ENCODE measurements at places on chromosomes 4 and X. TPM values are rescaled to one million over a fixed set of nuclear protein-coding genes. Genes with fewer than 3 reads are reported as not detected.

SHROOM4 gene
- polyA plus RNA-seq: 0.65 TPM

NDST4 gene
- not detected for polyA plus RNA-seq

RPS3A gene
- polyA plus RNA-seq: 337 TPM

THOC2 gene
- 10.6 TPM for polyA plus RNA-seq

- no peaks in the 10 kb centered on the region for H3K27me3 ChIP-seq
- no peak overlapping the region for H3K27ac ChIP-seq
- no peaks in the 10 kb centered on the region for H3K36me3 ChIP-seq
- DNase-seq: no peak
- no peak overlapping the region for H3K4me3 ChIP-seq
Measured at GRCh38 chr4:150002561-150002960, 75.7 kb upstream of the DCLK2 start.

DNA sequence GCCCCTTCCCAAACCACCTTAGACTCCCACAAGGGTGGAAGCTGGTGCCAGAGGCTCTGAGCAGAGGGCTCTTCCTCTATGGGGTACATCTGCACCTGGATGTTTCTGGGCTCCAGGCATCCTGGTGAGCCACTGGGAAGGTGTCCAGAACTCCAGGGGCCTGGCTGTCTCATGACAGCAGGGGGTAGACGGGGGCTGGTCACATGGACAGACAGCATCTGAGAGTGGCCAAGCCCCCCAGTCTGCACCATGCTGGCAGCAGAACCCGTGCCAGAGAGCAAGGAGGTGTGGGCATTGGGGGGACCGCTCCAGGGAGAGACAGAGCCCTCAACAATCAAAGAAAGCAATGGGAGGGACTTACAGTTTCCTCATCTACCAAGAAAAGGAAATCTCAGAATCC lies 39.5 kb downstream of the ZFYVE28 start:
- no peak overlapping the region for H3K4me3 ChIP-seq
- H3K27me3 ChIP-seq: no peaks in the 10 kb centered on the region
- no peak overlapping the region for H3K27ac ChIP-seq
- no peak for DNase-seq

DNA sequence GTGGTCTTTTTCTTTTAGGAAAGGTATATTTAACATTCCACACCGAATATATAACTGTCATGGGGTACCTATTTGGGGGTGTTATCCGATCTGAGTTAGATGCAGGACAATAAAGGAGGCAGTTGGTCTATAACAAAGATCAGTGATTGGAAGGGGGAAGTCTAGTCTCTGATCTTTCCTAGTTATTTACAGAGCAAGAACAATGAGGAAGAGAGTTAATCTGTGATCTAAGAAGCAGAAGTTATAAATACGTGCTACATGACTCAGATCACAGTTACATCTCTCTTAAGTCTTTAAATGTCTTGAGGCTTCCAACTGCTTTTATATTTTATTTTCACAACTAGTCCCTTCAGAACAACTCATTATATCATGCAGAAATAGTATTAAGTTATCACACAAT lies 33.2 kb upstream of the ARMCX4 start:
- no peak overlapping the region for H3K4me3 ChIP-seq
- no peak for DNase-seq
- no peaks in the 10 kb centered on the region for H3K36me3 ChIP-seq
- no peaks in the 10 kb centered on the region for H3K27me3 ChIP-seq
- H3K27ac ChIP-seq: no peak overlapping the region
- no peaks in the 10 kb centered on the region for H3K4me1 ChIP-seq

GRCh38 chr4:138235419-138235952 lies 6.7 kb downstream of the SLC7A11 start:
- H3K36me3 ChIP-seq: no peaks in the 10 kb centered on the region
- no peaks in the 10 kb centered on the region for H3K27me3 ChIP-seq
- no peak overlapping the region for H3K27ac ChIP-seq

- no peak for DNase-seq
- no peaks in the 10 kb centered on the region for H3K4me1 ChIP-seq
- no peak overlapping the region for H3K27ac ChIP-seq
- H3K27me3 ChIP-seq: no peaks in the 10 kb centered on the region
- H3K36me3 ChIP-seq: no peaks in the 10 kb centered on the region
Measured at GRCh38 chr4:147219145-147219544, 261.8 kb upstream of the EDNRA start.

DNA sequence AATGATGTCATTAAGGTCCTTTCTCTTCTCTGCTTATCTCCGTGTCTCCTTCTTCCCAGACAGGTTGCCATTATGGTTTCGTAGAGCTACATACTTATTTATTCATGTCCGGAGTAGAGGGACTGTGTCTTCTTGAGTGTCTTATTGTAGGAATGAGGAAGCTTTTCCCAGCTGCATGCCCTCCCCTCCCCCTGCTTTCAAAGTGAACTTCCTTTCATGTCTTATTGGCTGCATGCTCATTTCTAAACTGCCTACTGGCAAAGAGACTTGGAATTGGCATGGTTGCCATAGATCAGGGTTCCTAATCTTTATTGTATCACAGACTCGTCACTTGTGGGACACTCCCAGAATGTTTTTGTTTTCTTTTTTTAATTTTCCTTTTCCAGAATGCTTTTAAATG lies 15.4 kb downstream of the VAMP7 start:
- no peaks in the 10 kb centered on the region for H3K4me1 ChIP-seq
- H3K4me3 ChIP-seq: no peak overlapping the region
- DNase-seq: no peak
- no peaks in the 10 kb centered on the region for H3K27me3 ChIP-seq

- H3K4me1 ChIP-seq: no peaks in the 10 kb centered on the region
- H3K27ac ChIP-seq: no peak overlapping the region
- peaks cover 5% of the 10 kb centered on the region for H3K27me3 ChIP-seq
- no peak for DNase-seq
Measured at GRCh38 chr4:10577018-10577417, 107.5 kb downstream of the CLNK start.

DNA sequence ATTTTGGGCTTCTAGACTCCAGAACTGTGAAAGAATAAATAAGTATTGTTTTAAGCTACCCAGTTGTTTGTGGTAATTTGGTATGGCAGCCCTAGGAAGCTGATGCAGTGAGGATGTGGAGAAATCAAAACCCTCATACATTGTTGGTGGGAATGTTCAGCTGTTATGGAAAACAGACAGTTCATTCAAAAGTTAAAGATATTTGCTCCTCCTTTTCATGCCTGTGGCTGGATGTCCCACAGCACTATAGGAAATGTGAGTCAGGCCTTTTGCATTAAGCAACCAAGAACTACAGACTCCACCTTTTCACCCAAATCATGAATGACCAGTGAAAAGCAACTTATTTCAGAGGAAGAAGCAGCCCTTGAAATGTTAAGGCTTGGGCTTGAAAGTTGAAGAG lies 6.7 kb downstream of the BBS12 start:
- no peaks in the 10 kb centered on the region for H3K27me3 ChIP-seq
- H3K4me3 ChIP-seq: no peak overlapping the region
- no peak for DNase-seq
- no peaks in the 10 kb centered on the region for H3K36me3 ChIP-seq
- H3K27ac ChIP-seq: no peak overlapping the region
- no peaks in the 10 kb centered on the region for H3K4me1 ChIP-seq

GRCh38 chr4:88242144-88242543 lies 42.2 kb downstream of the PPM1K start:
- H3K4me1 ChIP-seq: peaks cover 13% of the 10 kb centered on the region
- no peak overlapping the region for H3K27ac ChIP-seq
- DNase-seq: no peak
- H3K27me3 ChIP-seq: no peaks in the 10 kb centered on the region

DNA sequence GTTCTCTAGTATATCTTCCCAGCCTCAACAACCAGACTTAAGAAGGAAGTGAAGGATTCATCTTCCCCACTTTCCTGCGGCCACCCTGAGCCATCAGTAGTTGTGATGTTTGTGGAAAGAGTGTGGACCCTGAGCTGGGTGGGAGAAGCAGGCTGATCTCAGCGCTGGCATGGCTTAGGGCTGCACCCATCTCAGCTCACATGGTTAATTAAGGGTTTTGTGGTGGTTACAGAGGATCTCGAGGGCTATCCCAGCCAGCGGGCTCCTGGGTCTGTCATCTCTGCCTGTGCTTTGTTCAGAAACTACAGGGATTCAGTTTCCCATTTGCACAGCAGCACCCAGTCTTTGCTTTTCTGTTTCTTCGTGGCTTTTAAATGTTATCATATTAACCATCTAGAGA lies 163.4 kb downstream of the PTTG2 start:
- no peak overlapping the region for H3K27ac ChIP-seq
- H3K4me3 ChIP-seq: no peak overlapping the region
- H3K27me3 ChIP-seq: no peaks in the 10 kb centered on the region
- peaks cover 3% of the 10 kb centered on the region for H3K4me1 ChIP-seq
- DNase-seq: no peak
- peaks cover 24% of the 10 kb centered on the region for H3K36me3 ChIP-seq

DNA sequence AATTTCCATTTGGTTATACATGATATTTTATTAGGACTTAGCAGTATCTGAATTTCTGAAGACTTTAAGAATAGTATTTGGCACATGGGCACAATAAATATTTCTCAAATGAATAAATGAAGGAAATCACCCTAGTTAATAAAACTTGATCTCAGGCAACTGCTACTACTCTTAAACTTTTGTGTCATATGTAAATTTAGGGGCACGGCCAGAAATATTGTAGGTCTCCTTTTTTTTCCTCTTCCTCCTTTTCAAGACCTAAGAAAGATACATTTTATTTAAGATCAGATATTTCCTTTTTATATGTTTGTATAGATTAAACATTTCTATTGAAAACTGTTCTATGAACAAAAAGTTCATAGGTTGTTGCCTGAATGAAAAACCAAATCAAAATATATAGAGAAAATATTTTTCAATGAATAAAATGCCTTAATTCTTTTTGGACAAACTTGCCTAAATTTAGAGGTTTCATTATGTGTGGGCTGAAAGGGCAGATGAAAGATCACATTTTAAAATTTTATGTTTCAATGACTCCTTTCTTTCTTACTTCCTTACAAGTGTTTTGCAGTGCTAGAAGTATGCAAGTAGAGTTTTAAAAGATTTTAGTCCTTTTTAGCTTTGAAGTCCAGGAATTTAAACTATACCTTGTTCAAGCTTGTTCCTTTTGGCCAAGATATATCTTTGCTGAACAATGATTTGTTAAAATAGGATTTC lies 26.3 kb downstream of the CNKSR2 start:
- no peaks in the 10 kb centered on the region for H3K27me3 ChIP-seq
- DNase-seq: no peak
- H3K4me3 ChIP-seq: no peak overlapping the region
- no peaks in the 10 kb centered on the region for H3K36me3 ChIP-seq
- no peaks in the 10 kb centered on the region for H3K4me1 ChIP-seq

DNA sequence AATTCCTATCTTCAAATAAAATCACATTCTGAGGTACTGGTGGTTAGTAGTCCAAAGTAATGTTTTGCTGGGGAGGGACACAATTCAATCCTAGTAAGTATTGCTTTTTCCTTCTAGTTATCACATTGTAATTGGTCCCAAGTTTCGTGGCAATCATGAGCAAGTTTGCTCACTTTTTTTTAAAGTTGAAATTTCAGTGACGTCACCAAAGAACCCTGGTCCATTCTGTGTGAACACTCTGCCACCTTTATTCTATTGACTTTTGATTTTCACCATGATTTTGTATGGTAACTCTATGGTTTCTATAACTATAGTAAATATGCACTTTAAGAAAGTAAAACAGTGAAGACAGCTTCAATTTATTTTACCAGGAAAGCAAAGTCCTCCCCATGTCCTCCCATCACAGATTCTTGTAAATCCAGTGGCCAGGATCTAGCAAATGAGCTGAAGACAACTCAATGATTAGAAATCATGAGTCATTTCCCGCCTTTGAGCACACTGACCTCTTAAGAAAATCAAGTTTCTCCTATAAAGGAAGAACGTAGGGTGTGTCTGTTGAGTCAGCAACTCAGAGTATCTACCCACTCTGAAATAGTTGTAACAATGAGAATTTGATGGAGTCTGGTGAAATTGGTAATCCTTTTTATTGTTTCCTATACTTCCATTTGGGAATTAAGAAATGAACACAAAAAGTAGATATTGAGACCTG lies 1306.6 kb upstream of the PABPC4L start:
- no peak overlapping the region for H3K27ac ChIP-seq
- no peak overlapping the region for H3K4me3 ChIP-seq
- no peaks in the 10 kb centered on the region for H3K27me3 ChIP-seq
- H3K36me3 ChIP-seq: no peaks in the 10 kb centered on the region

GRCh38 chr4:742742-743311 lies 37.2 kb downstream of the PCGF3 start:
- H3K27me3 ChIP-seq: no peaks in the 10 kb centered on the region
- H3K4me3 ChIP-seq: no peak overlapping the region
- peak; percentile 80 for DNase-seq

DNA sequence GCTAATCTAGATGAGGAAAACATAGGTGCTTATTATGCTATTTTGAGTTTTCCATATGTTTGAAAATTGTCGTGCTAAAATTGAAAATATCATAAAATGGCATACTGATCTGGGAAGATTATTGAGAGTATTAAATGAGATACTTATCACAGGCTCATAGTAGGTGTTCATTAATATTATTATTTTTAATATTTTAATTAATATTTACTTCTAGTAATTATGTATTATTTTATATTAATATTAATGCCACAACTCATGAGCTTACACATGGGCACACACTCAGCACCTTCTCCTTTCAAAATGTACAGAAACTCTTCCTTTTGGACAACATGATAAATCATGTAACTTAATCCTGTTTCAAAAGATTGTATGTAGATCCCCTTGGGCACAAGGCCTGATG lies 223.6 kb downstream of the RAB28 start:
- no peak overlapping the region for H3K4me3 ChIP-seq
- no peaks in the 10 kb centered on the region for H3K27me3 ChIP-seq
- DNase-seq: no peak
- no peaks in the 10 kb centered on the region for H3K36me3 ChIP-seq
- no peaks in the 10 kb centered on the region for H3K4me1 ChIP-seq
- no peak overlapping the region for H3K27ac ChIP-seq

DNA sequence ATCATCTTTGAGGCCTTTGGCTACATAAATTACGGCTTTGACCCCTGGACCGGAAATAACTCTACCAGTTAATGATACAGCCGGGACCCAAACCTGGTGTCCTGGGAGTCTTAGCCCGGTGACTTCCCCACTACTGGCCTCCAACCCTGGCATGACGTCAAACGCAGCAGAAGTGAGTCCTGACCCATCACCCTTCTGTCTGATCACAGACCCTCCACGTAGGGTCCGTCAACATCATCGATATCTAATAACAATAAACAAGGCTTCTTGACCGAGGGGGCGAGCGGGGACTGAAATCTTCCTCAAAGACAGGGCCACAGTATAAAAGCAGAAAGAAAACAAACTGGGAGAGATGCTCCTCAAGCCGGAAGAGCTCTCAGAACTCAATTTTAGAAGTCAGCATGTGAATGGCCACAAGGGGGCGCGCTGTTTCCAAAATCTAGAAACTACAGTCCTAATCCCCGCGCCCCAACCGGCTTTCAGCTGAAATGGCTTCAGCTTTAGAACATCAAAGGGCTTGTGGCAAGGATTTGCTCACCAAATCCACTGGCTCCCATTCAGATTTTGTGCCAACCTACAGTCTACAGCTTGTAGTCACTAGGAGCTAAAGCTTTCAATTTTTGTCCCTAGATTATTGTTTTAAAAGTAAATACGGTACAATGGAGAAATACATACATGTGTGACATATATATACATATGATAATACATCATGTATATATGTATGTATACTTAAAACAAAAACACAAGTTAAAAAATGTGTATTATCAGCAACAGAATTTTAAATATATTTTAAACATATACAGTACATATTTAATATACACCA lies 46.4 kb upstream of the ENPP6 start:
- no peak overlapping the region for H3K4me3 ChIP-seq
- no peaks in the 10 kb centered on the region for H3K36me3 ChIP-seq
- no peaks in the 10 kb centered on the region for H3K27me3 ChIP-seq
- H3K4me1 ChIP-seq: peaks cover 2% of the 10 kb centered on the region
- H3K27ac ChIP-seq: no peak overlapping the region

All from liver (tissue), 10 donors.